ENCODE measurements at places on chromosomes 5 and 9.

DNA sequence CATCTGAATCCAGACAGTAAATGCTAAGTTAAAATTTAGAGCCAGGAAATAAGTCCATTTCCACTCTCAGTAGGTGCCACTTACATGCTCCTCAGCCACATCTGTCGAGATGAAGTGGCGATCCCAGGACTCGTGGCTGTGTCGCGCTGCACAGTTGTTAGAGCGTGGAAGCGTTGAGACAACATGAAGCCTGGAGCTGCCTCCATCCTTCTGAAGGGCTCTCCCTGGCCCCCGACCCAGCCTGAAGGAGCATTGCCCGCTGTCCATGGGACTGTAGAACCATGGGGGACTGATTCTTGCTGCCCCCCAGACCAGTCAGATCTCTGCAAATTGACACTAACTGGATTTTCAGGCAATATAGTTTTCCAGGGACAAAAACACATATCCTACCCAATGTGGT is 58.9 kb downstream of the IRX1 start:
- DNase-seq: no peak

- no peak for DNase-seq
Measured at GRCh38 chr5:118253225-118254061, 734.9 kb downstream of the DTWD2 start.

- DNase-seq: no peak
Measured at GRCh38 chr5:110644357-110644756, 82.1 kb downstream of the TMEM232 start.

DNA sequence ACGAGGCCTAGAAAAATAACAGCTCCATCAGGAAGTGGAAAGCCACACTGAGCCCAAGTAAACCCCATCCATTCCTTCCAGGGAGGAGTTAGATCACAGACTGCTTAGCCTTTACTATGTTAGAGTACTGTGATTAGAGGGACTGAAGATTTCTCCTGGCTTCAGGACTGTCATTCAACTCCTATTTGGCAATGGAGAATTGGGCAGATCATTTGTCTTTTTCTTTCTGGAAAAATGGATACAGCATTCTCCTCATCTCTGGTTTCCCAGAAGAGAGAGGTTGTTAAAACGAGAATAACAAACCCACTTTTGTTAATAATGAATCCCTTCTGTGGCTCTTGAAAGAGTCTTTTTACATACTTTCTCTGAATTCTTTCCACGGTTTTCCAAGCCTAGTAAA is 150.4 kb downstream of the GABRB2 start:
- DNase-seq: no peak

DNA sequence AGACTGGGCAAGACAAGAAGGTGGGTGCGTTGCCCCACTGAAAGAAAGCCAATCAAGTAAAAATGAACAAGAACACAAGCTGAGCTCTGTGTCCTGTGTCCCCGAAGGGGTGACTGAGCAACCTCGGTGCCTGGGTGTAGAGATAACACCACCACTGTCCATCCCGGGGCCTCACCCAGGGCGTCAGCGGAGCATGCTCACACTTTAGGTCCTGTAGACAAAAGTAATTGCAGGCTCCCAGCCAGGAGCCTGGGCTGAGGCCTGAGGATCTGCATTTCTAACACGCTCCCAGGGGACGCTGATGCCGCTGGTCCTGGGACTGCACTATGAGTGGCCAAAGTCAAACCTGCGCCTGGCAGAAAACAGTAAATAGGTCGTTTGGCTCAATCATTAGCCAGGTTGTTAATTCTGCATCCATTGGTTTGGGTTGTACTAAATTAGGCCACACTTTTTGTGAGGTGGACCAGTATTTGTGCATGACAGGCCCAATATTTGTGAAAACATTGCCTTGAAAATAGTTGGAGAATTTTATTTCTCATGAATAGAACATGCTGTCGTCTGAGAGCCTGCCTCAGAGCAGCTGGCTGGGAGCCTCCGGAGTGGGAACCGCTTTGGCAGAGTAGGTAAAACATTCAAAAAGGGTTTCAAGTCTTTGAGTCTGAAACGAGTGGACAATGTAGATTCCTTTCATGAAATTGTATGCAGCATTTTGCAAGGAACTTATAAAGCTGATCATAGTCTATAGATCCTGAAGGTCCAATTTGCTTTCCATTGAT is 38.3 kb downstream of the ANKRD33B start:
- DNase-seq: no peak

DNA sequence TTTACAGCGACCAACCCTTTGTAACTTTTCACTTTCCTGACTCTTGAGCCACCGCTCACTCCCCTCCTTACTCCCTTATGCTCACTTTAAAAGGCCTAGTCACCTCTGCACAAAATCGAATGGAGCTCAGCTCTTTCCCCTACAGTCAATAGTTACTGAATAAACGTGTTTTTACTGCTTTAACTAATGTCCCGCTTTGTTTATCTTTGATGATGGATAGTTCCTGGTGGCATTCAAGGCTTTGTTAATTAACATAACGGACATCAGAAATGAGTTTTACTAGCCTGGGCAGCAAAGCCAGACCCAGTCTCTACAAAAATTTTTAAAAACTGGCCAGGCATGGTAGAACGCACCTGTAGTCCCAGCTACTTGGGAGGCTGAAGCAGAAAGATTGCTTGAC is 5.0 kb downstream of the SERINC5 start:
- DNase-seq: no peak

GRCh38 chr5:18605186-18605585 is 970.9 kb downstream of the TAF11L14 start:
- DNase-seq: no peak

GRCh38 chr5:4372481-4372880 is 767.6 kb upstream of the ADAMTS16 start:
- no peak for DNase-seq

DNA sequence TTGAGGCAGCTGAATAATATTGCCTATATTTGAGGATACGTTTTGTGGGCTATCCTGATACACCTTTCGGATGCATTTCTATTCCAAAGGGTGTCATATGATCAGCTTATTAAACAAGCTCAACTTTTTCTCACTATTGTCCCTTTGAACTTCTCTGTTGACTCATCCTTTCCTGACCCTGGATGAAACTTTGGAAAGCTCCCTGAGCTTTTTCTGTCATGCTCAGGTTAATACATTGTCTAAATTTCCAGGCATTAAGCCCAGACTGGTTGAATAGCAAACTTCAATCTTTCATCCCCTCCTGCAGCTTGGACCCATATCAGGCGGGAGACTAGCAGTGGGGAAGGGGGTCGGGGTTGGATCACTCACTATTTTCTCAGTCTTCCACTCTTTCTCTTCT is 104.9 kb upstream of the PTPN3 start:
- no peak for DNase-seq

DNA sequence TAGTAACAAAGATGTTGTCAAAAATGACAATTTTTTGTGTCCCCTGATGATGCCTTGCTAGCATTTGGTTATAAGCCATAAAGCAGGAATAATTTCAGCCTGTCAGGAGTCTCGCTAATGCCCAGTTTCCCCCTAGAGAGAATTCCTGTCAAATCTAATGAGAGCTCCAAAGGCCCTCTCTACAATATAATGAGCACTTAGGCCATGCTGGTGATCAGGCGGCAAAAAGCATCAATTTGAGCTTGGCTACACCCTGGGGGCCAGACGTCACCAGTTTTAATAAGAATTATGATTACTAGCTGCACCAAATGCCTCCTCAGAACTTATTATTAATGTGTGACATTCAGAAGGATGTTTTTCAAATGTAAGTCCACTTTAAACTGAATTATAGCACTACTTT is 6.1 kb downstream of the TLE1 start:
- no peak for DNase-seq

DNA sequence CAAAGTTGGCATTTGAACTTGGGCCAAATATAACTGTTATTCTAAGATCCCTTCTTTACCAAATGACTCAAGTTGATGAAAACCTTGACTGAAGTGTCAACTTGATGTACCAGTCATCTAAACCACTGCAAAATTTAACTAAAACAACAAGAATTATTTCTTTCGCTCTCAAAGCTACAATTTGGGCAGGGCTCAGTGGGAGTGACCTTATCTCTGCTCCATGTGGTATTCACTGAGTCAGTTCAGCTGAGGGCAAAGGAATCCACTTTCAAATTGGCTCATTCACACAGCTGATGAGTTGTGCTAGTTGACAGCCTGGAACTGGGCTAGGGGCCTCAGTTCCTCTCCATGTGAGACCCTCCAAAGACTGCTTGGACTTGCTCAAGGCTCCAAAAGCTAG is 166.3 kb downstream of the RORB start:
- no peak for DNase-seq

DNA sequence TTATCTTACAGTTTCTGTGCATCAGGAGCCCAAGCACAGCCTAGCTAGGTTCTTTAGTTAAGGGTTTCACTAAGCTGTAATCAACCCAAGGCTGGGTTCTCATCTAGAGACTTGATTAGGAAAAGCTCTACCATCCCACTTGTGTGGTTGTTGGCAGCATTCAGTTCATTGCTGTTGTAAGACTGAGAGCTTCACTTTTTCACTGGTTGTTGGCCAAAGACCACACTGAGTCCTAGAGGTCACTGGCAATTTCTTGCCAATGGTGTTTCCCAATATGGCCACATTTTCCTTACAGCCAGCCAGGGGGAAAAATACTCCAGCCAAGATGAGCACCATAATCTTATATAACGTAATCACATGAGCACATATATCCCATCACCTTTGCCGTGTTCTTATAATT is 74.3 kb downstream of the SMIM15 start:
- DNase-seq: no peak

DNA sequence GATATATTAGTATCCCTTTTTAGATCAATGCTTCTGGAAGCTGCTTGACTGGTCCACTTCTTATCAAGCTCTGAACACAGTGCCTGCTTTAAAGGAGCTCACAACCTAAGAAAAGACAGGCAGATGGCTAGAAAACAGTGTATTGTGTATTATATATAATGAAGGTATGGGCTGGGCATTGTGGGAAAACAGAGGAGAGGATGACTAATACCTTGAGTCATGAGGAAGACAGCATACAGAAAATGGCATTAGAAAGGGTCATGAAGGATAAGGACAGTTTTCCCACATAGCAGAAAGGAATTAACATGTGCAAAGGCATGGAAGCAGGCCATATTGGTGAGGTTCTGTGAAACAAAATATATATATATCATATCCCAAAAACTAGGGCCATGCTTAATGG is 309.6 kb downstream of the MLLT3 start:
- no peak for DNase-seq

GRCh38 chr5:168282120-168282519 is 9.3 kb upstream of the WWC1 start:
- no peak for DNase-seq

- DNase-seq: no peak
Measured at GRCh38 chr5:137300411-137301240, 198.5 kb downstream of the SPOCK1 start.

DNA sequence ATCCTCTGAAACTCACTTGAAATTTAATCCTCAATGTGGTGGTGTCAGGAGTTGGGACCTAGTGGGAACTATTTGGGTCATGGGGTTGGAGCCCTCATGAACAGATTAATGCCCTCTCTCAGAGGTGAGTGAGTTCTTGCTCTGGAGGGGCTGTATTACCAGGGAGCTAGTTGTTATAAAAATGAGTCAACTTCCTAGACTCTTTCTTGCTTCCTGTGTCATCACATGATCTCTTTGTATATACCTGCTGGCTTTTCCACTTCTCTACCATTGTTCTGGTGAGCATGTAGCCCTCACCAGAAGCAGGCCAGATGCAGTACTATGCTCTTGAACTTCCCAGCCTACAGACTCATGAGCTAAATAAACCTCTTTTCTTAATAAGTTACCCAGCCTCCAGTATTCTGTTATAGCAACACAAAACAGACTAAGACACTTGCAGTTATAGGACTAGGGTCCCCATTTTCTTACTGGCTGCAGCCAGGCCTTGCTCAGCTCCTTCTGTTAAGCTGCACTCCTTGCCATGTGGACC is 127.5 kb downstream of the SUSD1 start:
- DNase-seq: no peak

- no peak for DNase-seq
Measured at GRCh38 chr5:113212244-113212920, 222.4 kb downstream of the TSSK1B start.

GRCh38 chr9:86632537-86632936 is 278.3 kb upstream of the TUT7 start:
- DNase-seq: no peak

DNA sequence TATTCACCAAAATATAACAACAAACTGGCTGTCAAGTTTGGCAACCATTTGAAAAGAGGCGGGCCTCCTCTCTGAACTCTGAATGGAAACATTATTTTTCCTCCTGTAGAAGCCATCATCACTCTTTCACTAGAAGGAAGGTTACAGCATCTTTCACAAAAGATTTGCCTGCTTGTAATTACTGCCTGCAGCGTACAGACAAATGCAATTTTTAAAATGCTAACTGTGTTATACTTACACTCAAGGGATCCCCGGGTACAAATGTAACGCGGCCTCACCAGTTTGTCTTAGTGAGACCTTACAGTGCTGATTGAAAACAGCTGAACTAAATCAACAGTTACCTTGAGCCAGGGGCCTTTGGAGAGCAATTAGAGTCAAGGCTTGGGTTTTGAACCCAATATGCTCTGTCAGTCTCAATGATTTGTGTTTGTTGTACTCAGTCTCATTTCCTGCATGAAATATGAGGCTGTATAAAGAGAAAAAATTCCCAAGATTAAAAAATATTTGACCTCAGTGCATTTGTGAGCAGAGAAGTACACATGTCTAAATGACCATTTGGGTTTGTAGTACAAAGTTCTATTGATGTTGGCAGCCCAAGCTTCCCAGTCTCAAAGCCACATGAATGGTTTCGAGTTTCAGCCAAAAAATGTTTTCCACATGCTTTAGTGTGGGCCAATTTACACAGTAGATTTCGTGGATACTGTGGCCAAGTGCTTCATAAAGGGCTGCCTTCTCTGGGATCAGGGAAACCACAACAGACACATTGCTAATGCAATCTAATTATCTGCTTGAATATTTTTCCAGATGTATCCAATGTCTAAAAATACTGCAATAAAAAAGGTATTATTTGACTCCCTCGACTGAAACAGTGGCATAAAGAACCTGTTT is 500.0 kb downstream of the SPATA31D1 start:
- no peak for DNase-seq

DNA sequence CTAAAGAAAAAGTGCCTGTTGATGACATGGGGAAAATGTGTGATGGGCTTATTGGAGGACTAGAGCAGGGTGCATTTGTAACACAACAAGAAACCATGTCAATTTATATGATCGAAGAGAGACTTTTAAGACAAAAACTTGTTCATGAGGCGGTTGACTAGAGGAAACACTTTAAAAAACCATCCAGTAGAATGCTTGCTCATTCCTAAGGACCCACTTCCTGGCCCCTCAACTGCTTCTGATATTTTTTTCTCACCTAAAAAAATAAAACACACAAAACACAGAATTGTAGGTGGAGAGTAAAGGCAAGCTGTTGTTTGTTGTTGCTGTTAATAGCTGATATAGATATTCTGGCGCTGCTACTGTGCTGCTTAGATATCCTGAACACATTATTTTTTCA is 50.6 kb downstream of the SPIN1 start:
- DNase-seq: no peak

GRCh38 chr9:127004946-127005769 is 90.6 kb downstream of the RALGPS1 start:
- peak; percentile 45 for DNase-seq

GRCh38 chr9:114633438-114634089 is 22.5 kb downstream of the TMEM268 start:
- no peak for DNase-seq

- no peak for DNase-seq
Measured at GRCh38 chr9:114988962-114989599, 58.7 kb upstream of the TNFSF8 start.

- no peak for DNase-seq
Measured at GRCh38 chr5:178381921-178382695, 149.5 kb upstream of the PHYKPL start.

GRCh38 chr5:107887166-107887943 is 216.6 kb upstream of the EFNA5 start:
- no peak for DNase-seq

Measured in activated T-cell treated with anti-CD3 and anti-CD28 coated beads for 1 hour (primary cell).